ENCODE measurements at places on chromosomes 13 and 19. TPM values are rescaled to one million over a fixed set of nuclear protein-coding genes. Genes with fewer than 3 reads are reported as not detected.

SLC8A2 gene
- 0.05 TPM for total RNA-seq

- peaks cover 7% of the 10 kb centered on the region for H3K27me3 ChIP-seq
- H3K4me3 ChIP-seq, result peak within 1 kb of the TSS; percentile 44
- peak; percentile 19 for DNase-seq
- H3K4me1 ChIP-seq, result no peaks in the 10 kb centered on the region
- no peak within 1 kb of the TSS for H3K27ac ChIP-seq
Measured at GRCh38 chr13:39602614-39603366, at the start of gene LHFPL6. Gene LHFPL6, minus strand, starts transcription at chr13:39603193.

GRCh38 chr19:33125929-33126388, 6.0 kb upstream of the WDR88 start:
- no peaks in the 10 kb centered on the region for H3K27me3 ChIP-seq
- H3K4me1 ChIP-seq, result no peaks in the 10 kb centered on the region
- H3K36me3 ChIP-seq, result peaks cover 51% of the 10 kb centered on the region
- H3K27ac ChIP-seq, result no peak overlapping the region

- H3K27ac ChIP-seq, result no peak overlapping the region
- H3K36me3 ChIP-seq, result no peaks in the 10 kb centered on the region
- H3K27me3 ChIP-seq, result no peaks in the 10 kb centered on the region
- no peak overlapping the region for H3K4me3 ChIP-seq
- H3K4me1 ChIP-seq, result no peaks in the 10 kb centered on the region
- DNase-seq, result no peak
Measured at GRCh38 chr13:39419876-39420275, 183.1 kb downstream of the LHFPL6 start.

ZNF416 gene
- 4.4 TPM for total RNA-seq
